ENCODE measurements at places on chromosomes 1 and 21. TPM values are rescaled to one million over a fixed set of nuclear protein-coding genes. Genes with fewer than 3 reads are reported as not detected.

Gene GNAT2
- not detected for total RNA-seq

Gene CHRNB2
- total RNA-seq, result not detected

Gene GJB5
- total RNA-seq, result not detected

Gene ZNF593OS
- not detected for total RNA-seq

Gene HCN3
- total RNA-seq, result 4.2 TPM

Gene C1orf94
- not detected for total RNA-seq

Gene RORC
- total RNA-seq, result 21.7 TPM

Gene CLCNKA
- 0.65 TPM for total RNA-seq

Gene SYCP1
- total RNA-seq, result not detected

Gene CHI3L2
- total RNA-seq, result 31.2 TPM

Gene PM20D1
- 0.30 TPM for total RNA-seq

Gene RXFP4
- not detected for total RNA-seq

Measured in lower lobe of right lung (tissue), 2 donors.